ENCODE measurements at places on chromosomes 6 and 20.

DNA sequence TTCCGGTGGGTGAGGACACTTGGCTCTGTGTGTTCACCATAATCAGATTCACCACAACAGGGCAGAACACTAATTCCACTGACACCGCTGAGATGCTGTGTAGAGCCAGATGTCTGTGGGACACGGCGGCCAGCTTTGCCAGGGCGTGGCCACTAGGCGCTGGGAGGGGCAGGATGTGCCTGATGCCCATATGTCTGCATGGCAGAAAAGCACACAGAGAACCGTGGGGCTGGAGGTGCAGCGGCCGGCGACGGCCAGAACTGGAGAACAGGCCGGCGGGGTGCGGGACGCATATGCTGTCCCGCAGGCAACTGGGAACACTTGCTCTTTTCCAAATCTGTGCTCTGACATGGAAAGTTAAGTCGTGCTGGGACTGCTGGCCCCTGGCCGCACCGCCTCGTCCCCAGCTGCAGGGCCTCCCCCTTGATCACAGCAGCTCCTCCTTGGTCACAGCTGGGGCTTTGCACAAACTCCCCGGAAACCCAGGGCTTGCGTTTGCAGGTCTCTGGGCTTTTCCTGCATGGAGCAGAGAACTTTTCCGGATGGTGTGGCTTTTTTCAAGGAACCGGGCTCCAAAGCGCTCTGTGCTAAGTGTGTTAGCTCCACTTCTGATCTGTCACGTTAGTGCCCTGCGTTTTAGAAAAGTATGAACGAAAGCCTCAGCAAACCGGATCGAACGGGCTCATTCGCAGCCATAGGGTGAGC is 31.1 kb downstream of the NTSR1 start:
- DNase-seq = no peak

DNA sequence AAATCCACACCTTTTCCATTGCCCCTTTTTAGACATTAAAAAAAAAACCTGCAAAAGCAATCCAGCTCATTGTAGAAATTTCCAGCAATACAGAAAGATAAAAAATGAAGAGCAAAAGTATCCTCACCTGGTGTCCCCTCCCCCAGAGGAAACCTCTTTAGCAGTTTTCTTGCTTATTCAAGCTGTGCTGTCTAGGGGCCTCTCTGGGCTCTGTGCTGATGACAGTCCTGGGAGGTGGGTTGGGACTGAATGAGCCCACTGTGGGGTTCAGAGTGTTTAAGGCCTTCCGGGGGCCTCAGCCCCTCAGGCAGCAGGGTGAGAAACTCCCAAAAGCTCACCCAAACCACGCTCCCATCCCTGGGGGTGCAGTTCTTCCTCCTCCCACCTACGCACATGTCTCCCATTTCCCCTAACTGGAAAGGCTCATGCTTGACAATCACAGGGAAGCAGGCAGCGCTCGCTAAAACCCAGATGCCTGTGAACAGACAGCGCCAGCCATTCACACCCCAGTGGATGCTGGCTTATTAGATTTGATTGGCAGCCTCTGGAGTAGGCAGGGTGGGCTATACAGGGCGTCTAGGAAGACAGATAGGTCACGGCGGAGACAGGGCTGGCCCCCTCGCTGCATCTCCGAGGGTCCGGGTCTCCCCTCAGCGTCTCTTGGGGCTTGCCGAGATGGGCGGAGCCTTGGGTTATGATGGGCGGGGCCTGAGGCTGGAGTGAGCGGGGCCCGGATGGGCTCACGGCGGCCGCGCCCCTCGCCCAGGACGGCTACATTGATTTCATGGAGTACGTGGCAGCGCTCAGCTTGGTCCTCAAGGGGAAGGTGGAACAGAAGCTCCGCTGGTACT is 4.6 kb downstream of the GUCA1A start:
- no peak for DNase-seq

DNA sequence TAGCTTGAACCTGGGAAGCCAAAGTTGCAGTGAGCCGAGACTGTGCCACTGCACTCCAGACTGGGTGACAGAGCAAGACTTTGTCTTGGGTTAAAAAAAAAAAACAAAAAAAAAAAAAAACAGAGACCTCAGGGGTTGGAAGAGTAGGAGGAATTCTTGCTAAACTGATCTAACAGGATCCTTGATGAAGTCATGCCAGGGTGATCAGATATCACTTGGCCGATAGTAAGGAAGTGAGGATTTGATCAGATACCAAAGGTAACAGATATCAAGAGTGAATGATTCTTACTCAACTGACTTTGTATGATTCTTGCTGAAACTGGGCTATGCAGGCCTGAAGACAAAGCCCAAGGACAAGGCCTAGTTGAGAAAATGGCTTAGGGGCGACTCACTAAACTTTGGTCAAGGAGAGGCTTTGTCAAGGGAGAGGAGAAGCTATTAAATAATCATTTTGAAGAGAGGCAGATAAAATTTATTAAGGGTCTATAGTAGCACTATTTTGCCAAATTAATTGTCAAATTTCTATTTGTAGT is 624.7 kb downstream of the UTRN start:
- no peak for DNase-seq

DNA sequence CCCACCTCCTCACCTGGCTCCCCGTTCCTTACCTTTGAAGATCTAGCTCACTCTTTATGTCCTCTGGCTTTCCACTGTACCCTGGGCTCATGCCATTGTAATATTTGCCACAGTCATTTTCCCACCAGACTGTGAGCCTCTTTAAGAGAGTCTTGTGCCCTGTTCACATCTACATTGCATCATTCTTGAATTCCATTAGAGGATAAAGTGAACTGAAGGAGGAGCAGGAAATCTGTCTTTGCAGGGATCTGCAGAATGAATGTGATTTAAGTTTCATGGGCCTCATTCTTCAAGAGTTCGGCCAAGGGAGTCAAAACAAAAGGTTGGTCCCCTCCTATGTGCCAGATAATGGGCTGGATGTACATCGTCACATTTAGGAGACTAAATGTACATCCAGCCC is 272.6 kb upstream of the CITED2 start:
- no peak for DNase-seq

- no peak for DNase-seq
These were observed 151.8 kb upstream of the HEY2 start for GRCh38 chr6:125597411-125598253.

DNA sequence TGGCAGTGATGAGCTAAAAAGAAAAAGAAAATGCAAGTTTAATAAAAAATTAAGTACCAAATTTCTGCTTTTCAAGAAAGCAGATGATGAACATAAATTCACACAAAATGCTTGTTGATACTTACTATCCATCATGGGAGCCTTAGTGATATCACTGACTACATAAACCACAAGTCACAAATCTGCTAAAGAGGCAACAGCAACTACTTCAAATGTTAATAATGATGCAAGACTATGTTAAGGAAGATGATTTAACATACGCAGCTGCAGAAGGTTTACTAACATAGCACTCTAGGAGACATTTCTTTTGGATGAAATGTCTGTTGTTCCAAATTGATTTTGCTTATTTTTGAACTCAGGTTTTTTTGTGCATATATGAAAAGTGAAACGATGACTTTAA is 18.6 kb downstream of the FYN start:
- no peak for DNase-seq

- DNase-seq = no peak
These were observed 19.7 kb downstream of the STX11 start for GRCh38 chr6:144170044-144170443.

- DNase-seq = no peak
These were observed 9.5 kb downstream of the PHACTR3 start for GRCh38 chr20:59613861-59614260.

GRCh38 chr20:40925829-40926510 is 102.7 kb upstream of the TOP1 start:
- DNase-seq = no peak

- DNase-seq = no peak
These were observed 885 bp upstream of the GZF1 start for GRCh38 chr20:23361119-23361475.

Data from activated naive CD4-positive, alpha-beta T cell (primary cell).